ENCODE measurements at places on chromosomes 5 and 9.

- DNase-seq = no peak
These were observed 111.8 kb upstream of the SLC44A1 start for GRCh38 chr9:105132606-105133005.

DNA sequence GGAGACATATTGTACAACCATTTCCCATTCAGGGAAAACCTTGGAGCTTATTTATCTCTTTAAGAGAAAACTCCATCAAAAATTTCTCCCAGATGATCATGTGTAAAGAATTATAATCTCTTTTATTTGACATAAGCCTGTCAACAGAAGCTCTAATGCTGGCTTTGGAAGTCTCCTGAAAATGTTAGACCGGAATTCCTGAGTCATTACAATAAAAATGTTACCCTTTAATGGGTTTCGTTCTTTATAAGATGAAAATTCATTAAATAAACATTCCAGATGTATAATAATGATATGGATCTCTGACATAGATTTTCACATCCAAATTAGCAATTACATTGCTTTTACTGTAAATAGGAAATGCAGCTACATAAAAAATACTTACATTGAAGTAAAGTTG lies 1036.4 kb downstream of the EFNA5 start:
- no peak for DNase-seq

DNA sequence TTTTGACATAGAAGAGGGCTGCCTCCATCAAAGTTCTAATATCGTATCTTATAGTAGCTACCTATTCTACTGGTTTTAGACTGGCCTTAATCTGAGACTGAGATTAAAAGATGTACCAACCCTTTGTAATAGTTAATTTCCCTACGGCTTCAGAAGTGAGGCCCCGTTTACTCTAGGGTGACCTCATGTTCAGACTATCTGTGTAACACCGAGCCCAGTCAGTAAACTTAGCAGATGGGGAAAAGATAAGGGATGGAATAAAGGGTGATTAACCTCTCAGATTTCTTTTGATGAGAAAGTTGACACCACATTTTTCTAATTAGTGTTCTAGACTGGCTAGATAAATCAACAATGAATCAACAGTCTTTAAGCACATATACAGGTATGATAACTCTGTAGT lies 283.1 kb downstream of the KCTD16 start:
- no peak for DNase-seq

GRCh38 chr5:76811214-76811613 lies 7.6 kb upstream of the F2RL1 start:
- DNase-seq = no peak

GRCh38 chr9:89077519-89077918 lies 86.3 kb downstream of the S1PR3 start:
- DNase-seq = no peak

- no peak for DNase-seq
These were observed 762 bp downstream of the SNCAIP start for GRCh38 chr5:122312591-122313406.

DNA sequence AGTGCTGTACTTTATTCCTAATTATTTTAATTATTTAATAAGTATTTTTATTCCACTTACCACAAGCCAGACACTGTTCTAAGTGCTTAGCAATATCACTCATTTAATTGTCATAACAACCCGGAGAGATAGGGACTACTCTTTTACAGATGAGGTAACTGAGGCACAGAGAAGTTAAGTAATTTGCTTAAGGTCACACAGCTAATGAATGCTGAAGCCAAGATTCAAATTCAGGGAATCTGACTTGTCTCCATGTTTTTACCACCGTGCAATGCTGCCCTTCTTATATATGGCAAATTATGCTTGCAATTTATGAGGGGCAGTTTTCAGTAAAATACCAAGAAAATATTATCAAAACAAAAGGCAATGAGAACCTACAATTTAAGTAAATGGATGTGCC lies 168.4 kb upstream of the KIF2A start:
- no peak for DNase-seq

DNA sequence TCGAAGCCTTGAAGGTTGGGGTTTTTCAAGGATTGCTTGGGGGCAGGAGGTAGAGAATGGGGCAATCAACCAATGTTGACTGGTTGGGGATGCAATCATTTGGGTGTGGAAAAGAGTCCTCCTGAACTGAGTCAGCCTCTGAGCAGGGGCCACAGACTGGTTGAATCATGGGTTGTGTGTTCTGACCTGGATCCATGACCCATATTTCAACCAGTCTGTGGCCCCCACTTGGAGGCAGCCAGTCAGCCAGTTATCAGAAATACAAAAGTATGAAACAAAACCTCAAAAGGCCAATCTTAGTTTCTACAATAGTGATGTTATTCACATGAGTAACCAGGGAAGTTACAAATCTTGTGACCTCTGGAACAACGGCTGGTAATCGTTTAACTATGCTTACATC lies 81.4 kb upstream of the RANBP6 start:
- no peak for DNase-seq

DNA sequence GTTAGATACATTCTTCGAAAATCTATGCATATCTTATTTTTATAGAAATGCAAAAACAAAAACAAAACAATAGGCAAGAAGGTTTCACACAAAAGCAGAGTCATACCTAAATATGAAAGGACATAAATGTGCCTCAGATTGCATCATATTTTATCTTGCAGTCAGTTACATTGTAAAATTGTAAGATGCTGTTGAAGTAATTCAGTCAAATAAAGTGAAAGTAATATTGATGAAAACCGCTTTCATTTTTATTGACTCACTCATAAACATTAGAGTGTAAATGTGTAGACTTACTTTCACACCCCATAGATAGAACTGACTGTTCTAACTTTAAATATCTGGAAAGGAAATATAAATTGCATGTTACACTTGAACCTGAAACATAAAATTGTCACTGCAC lies 931.5 kb upstream of the NUDT12 start:
- no peak for DNase-seq

GRCh38 chr9:3240656-3241268 lies 285.0 kb downstream of the RFX3 start:
- peak; percentile 58 for DNase-seq

GRCh38 chr5:69187342-69187741 lies 2.0 kb upstream of the CENPH start:
- DNase-seq = no peak

DNA sequence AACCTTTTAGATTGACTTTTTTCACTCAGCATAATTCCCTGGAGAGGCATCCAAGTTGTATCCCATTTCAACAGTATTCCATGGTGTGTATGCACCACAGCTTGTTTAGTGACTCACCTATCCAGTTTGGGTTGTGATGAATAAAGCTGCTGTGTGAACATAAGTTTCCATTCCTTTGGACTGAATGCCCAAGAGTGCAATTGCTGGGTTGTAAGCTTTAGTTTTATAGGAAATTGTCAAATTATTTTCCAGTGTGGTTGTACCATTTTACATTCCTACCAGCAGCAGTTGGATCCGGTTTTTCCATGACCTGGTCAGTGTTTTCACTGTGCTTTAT lies 60.9 kb upstream of the TMED7 start:
- no peak for DNase-seq

DNA sequence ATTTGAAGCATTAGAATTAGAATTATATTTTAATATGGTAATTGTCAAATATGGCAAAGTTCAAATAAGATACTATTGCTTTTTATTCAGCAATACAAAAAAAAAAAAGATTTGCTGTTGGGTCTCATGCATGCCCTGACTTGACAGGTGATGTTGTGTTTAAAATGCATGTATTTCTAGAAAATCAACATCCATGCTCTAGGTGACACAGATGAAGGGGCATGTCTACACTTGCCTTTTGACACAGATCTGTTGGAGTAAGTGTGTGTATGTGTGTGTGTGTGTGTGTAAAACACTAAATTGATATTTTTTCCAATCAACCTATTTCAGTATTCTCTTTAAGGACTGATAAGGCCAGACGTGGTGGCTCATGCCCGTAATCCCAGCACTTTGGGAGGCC lies 38.1 kb upstream of the SMARCA2 start:
- DNase-seq = no peak

DNA sequence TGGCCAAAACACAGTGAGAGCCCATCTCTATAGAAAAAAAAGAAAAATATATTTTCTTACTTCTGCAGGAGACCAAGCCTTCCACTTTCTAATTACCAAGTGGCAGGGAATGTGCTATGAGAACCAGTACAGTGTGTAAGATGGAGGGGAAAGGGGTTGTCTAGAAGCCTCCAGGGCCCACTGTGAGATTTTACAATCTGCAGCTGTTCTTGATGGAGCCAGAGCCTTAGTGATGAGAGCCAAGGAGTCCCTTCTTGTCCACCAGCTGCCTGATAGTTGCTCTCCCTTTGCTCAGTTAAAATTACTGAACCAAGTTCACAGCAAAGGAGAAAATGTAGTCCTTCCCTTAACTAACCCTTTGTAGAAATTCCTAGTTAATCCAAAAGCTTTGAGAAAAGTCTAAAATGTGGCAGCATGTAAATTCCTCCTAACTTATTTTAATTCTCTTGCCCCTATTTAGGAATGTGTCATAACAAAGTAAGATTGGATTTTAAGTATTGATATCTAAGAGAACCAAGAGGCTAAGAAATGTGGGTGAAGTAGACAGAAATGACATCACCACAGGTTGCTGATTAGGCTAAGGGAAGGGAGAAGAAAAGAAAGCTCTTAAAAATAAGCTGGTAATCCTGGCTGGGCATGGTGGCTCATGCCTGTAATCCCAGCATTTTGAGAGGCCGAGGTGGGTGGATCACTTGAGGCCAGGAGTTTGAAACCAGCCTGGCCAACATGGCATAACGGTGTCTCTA lies 19.3 kb downstream of the SRP19 start:
- DNase-seq = no peak

- no peak for DNase-seq
These were observed 60.1 kb downstream of the KCTD16 start for GRCh38 chr5:144230806-144231205.

DNA sequence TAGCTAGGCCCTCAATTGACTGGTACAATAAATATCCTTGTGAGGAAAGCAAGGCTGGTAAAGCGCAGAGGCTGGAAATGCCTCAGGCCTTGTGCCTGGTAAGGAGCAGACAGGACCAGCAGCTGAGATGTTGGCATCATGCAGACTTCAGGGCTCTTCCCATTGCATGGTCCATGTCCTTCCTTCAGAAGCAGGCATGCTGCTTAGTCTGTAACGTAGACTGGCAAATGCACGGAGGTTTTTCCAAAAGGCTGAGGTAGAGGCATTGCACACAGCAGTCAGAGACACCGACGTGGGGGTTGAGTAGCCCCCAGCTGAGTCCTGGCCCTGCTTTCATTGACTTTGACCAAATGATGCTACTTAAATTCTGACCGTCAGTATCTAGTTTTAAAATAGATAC lies 87.1 kb downstream of the ADRB2 start:
- no peak for DNase-seq

- DNase-seq = no peak
These were observed 114.7 kb upstream of the GDNF start for GRCh38 chr5:37954561-37954960.

GRCh38 chr5:36665628-36666027 lies 59.2 kb downstream of the SLC1A3 start:
- no peak for DNase-seq

GRCh38 chr9:6330958-6331634 lies 2.9 kb downstream of the TPD52L3 start:
- DNase-seq = no peak

DNA sequence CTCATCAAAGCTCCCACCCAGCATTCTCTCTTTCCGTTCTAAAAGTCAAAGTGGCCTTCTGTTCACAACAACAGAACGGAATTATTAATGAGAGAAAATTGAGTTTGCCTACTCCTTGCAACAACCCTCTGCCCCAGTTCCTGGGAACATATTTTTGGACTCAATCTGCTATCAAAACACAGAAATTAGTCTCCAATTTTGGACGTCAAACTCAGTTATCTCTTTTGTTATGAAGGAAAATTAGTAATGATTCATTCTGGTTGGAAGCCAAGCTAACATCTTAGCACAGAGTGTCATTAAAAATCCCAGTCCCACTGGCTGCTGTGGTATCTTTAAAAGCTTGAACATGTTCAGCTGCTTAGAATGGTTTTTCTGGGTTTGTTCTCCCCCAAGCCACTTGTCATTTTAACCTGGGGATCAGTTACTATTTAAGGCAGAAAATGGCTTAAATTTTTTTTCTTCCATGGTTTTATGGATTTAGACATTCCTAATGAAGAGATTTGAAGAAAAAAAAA lies 343.2 kb downstream of the TRIM32 start:
- no peak for DNase-seq

GRCh38 chr5:109486200-109486804 lies 76.5 kb upstream of the PJA2 start:
- no peak for DNase-seq

GRCh38 chr5:53478411-53479044 lies 1.9 kb upstream of the FST start:
- DNase-seq = no peak

GRCh38 chr9:94754976-94755475 lies 28.5 kb downstream of the AOPEP start:
- DNase-seq = no peak

- DNase-seq = no peak
These were observed 248.1 kb downstream of the CETN3 start for GRCh38 chr5:90161414-90161813.

DNA sequence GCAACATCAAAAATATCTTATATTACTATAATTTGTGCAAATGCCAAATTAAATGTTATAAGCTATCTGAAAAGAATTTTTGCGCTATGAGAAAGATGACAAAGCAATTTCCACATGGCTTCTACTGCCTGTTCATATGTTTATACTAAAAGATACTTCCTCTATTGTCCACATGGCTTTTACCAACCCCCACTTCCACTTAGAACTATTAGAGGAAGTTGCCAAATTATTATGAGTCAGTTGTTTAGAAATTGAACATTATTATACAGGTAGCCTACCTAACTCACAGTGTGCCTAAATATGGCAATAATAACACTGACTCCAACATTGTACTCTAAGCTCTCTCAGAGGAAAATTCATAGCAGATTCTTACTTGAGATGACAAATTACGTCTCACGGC lies 37.6 kb upstream of the SLC27A6 start:
- no peak for DNase-seq

DNA sequence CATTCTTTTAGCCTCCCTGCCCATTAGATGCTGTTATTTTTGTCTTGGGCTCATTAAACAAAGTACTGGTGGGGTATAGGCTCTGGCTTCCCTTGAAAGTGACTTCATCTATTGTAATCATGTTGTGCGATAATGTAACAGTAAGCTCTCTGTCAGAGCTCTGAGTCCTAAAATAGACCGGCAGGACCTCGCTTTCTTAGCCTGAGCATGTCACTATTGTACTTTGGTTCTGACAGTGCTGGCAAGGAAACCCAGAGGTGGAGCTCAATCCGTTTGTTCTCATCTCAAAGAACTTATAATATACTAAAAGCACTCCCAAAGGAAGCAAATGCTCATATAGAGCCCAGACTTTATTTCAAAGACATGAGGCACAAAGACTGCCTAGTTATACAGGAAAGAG lies 339.1 kb upstream of the CCNH start:
- DNase-seq = no peak
